ENCODE measurements at places on chromosomes 7 and 10.

- DNase-seq: peak; percentile 27
These were observed 50.0 kb upstream of the WIPI2 start for GRCh38 chr7:5139998-5140397.

DNA sequence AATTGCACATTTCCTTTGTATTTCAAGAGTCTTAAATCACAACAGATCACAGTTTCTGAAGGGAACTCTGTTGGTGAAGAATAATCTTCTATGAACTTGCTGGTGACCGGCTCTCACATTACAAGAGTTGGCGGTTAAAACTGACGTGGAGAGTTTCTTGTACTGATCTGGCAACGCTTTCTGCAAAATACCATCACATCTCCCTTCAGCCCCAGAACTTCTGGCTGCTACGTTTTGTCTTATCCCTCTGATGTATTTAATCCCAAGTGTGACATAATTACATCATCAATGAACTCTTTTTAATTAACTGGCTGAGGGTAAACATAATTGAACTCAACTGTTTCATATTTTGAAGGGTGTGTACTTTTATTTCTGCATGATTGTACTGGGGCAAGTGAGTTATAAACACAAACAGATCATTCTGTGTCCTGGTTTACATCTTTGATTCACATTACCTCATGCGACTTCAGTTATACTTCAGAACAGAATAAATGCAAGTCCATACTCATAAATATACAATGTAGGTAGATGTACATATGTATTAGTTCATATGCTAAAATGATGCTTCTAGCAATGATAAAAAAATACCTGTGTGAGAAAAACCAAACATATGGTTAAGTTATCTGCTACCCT lies 105.1 kb upstream of the NPVF start:
- no peak for DNase-seq

DNA sequence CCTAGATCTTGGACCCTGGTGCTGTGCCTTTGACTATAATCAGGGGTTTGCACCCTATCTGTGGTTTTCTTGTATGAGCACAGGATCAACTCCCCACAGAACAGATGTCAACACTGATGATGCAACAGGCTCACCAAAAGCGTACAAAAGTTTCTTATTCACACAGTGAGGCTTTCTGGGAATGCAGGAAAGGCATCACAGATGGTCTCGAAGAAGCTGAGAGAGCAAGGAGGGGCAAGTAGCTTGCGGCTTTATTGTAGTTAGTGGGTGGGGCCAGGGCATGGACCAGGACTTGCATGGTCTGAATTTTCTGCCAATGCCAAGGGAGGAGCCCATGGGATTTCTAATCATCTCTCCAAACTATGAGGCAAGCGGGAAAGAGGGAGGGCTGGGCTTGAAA lies 46.2 kb downstream of the SEC61G start:
- DNase-seq: no peak

GRCh38 chr7:5457245-5457735 lies 33.7 kb upstream of the TNRC18 start:
- no peak for DNase-seq

GRCh38 chr10:70358446-70358845 lies 24.0 kb downstream of the LRRC20 start:
- no peak for DNase-seq

GRCh38 chr7:340200-340937 lies 50.4 kb downstream of the FOXL3 start:
- DNase-seq: no peak

DNA sequence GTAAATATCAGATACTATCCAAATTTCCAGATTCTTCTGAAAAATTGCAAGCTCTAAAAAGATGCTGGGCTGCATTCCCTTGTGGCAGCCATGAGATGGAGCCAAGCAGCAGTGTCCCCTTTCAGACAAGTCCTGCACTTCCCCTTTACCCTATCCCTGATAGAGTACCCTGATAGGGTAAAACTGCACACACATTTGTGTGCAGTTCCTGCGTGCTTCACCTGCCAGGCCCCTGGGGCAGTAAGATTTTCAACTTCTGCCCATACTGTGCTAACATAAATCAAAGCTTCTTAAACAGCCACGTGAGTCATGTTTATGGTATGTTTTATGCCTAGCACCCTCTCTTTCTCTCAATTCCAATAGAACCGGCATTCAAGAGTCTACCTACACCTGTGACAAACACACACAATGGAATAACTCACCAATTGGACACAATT lies 52.2 kb downstream of the IFIT5 start:
- no peak for DNase-seq

DNA sequence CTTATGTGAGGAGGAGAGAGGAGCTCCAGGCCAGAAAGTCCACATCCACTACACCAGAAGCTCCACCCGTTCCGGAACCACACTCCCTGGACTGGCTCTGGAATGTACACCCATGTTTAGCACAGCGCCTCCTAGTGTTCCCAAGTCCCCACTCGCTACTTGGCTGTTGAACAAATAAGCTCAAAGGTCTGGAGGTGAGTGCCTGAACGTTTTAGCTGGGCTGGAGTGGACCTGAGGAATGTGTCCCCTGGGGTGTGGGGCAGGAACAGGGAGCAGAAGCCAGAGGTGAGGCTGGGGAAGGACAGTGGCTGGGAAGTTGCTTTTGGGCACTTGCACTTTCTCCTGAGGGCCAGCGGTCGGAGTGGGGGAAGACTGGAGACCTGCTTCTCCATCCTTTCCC lies 164.1 kb upstream of the CDCA7L start:
- no peak for DNase-seq

DNA sequence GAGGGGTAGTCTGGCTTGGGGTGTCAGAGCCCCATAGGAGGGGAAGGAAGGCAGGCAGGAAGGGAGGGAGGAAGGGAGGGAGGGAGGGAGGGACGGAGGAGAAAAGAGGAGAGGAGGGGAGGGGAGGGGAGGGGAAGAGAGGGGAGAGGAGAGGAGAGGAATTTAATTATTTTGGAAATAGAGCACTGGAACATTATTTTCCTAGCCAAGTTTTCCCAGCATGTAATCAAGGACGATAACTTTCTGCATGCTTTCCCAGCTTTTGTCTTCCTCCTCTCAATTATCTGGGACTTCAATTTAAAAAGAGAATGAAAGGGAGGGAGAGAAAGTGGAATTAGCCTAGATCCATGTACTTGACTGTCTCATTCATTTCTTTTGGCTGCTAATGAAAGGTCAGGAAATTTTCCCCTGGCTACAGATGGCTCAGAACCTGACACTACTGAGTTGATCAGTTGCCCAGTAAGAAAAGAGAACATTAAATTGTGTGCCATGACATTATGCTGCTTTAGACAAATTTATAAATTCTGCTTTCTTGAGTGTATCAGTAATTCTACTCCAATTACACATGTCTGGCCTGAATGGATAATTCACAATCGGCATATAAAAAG lies 148.8 kb downstream of the LRRC4 start:
- no peak for DNase-seq

- no peak for DNase-seq
These were observed 6.9 kb downstream of the TMEM60 start for GRCh38 chr7:77791336-77791735.

DNA sequence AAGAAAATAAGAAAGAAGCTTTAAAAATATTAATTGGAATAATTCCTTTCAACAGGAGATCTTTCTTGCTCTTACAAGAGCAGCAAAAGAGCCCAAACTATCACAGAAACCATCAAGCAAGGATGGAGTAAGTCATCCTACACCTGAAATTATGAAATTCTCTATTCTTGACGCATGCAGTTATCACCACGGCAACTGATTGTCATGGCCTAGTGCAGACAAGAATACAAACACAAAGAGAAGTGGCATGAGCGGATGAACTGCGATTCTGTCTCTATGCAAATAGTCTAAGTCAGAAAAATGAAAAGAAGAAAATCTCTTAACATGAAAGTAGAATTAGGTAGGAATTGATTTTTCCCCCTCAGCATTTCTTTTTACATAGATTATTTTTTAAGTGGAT lies 54.8 kb upstream of the SLC35B4 start:
- DNase-seq: no peak

DNA sequence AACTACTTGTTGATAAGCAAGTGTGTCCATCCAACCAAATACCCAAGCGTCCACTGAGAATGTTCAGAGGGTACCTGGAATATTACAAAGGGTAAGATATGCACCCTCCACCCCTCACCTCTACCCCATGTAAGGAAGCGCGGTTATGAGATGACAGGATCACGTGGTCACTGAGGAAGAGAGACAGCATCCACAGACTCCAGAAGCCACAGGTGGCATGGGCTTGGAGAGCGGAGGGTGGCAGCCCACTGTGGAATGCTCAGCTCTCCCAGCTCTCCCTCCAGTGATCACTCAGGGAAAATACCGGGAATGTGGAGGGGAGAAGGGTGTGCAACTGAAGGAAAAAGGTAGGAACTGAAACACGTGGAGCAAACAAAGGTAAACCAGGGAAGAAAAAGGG lies 25.7 kb downstream of the SFMBT2 start:
- DNase-seq: no peak

DNA sequence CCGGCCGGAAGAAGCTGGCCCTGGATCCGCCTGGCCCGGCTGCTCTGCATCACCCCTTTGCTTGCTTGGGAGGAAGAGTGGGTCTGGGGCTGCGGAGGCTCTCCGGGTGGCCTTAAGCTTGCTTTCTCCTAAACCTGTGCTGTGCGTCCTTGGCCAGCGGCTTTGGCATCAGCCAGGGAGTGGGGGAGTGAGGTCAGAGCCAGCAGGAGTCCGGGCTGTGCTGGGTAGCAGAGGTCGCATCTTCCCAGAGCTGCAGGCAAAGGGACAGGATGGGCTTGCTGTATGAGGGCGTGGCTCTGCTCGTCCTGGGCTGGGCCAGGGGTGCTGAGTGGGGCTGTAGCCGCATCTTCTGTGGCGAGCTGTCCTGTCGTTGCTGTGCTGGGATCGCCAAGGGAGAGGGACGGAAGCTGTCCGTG lies 21.1 kb downstream of the BNIP3 start:
- DNase-seq: no peak

DNA sequence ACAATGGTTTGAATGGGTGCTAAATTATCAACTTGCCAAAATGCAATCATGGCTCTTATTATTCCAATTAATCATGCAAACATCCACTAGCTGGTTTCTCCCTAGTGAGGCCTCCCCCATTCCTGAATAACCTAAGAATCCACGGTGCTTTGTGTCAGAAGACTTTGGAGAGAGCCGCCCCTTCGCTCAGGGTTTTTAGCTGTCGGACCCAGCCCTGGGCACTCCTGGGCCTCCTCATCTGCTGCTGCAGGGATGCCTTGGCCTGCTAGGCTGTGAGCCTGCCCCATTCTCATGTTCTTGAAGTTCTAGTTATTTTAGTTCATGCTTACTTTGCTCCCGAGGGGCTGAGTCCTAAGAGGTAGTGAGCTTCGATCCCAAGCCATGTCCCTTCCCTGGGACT lies 34.1 kb upstream of the SFRP5 start:
- no peak for DNase-seq

GRCh38 chr7:39741942-39742623 lies 118.7 kb downstream of the RALA start:
- DNase-seq: peak; percentile 65

DNA sequence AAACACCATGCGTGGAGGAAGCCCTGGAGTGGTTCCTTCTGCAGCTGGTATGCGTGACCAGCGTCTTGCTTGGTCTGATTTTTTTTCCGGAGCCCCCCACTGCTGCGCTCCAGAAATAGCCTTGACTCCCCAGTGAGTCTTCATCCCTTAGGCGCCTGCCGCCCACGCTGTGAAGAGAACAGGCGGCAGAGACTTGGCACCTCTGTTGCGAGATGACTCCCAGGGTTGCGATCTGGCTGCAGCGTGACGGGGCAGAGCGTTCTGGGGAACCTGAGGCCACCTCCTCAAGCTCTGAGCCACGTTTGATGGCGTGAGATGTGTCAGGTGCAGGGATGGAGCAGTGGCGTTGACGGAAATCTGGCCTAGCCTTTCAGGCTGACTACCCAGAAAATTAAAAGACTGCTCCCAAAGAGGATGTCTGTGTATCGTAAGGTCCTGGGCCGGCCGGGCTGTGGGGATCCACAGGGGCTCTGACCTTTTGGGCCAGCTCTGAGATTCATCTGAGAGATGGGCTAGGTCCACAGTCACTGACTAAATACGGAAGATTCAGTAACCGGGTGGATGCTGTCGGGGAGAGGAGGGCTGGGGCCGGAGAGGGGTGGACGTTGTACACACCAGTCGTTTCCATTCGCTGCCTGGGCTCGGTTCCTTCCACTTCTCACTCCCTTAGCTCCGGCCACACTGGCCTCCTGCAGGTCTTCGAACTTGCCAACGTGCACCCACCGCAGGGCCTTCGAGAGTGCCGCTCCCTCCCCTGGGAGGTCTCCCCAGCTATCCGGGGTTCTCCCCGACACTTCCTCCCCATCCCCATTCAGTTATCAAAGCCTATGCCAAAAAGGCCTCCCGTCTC lies 33.8 kb downstream of the PFKFB3 start:
- no peak for DNase-seq

- no peak for DNase-seq
These were observed 27.4 kb upstream of the PLA2G12B start for GRCh38 chr10:72981882-72982529.

DNA sequence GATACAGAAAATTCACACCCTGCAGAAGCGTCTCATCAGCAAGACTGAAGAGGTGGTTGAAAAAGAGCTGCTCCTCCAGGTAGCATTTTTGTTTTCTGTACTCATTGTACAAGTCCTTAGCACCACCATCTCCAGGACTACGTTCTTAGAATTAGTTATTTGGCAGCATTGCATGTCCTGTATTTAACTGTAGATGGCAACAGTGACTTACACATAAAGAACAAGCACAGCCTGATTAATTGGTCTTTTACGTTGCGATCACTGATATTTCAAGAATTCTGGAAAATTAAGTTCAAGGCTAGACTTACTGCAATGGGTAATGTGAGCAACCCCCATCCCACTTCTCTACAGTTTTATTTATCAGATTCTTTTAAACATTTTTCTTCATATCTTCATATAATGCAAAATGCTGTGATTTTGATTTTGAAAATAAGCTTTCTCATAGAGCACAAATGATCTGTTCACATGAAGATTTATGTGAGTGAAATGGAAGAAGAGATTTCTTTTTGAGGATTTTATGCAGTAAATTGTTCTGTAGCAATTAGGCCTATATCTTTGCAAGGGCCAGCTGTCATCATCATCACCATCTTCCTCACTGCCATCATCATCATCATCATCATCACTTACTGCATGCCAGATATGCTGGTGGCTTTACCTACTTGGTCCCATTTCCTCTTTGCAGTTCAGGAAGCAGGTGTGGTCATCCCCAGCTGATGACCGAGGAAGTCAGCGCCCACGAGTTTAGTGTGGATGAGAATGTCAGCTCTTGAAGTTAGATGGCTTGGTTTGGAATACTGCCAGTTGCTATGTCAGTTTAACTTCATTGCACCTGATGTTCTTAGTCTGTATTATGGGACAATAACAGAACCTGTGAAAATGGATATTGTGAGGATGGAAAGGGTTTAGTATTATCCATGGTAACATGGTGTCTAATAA lies 53.4 kb downstream of the CFAP58 start:
- DNase-seq: no peak

- DNase-seq: no peak
These were observed 180.9 kb downstream of the SEMA3A start for GRCh38 chr7:84013616-84014240.

- no peak for DNase-seq
These were observed 274.1 kb upstream of the SMIM30 start for GRCh38 chr7:113392421-113392820.
